ENCODE measurements at places on chromosomes 7 and 10.

DNA sequence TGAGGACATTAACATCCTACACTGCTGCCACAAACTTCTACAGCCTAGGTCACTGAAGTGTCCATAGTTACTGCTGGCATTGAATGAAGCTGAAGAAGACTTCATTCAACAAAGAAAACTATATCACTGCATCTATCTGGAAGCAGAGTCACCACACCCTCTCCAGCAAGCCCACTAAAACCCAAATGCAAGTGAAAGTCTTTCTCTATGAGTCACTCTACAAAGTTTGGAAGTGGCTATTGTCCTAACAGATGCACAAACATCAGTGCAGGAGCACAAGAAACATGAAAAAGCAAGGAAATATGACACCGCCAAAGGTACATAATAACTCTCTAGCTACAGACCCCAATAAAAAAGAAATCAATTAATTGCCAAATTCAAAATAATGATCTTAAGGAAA, 43.5 kb upstream of the CAMK2B start:
- no peak for DNase-seq

- no peak for DNase-seq
Observed at GRCh38 chr7:106312099-106312871, 27.5 kb upstream of the NAMPT start.

GRCh38 chr7:83732305-83732704, 83.4 kb upstream of the SEMA3E start:
- DNase-seq = no peak

DNA sequence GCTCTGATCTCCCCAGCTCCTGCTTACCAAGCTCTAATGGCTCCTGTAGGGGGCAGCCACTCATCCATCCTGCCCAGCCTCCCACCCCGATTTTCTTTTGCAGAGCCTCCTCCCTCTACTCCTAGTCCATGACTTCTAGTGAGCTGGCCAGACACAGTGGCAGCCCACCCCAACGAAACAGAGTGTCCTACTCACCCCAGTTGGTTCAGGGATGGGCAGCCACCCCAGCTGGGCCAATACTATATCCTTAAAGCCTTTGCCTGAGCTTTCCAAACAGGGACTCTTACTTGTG, 77.1 kb downstream of the GRID1 start:
- no peak for DNase-seq

DNA sequence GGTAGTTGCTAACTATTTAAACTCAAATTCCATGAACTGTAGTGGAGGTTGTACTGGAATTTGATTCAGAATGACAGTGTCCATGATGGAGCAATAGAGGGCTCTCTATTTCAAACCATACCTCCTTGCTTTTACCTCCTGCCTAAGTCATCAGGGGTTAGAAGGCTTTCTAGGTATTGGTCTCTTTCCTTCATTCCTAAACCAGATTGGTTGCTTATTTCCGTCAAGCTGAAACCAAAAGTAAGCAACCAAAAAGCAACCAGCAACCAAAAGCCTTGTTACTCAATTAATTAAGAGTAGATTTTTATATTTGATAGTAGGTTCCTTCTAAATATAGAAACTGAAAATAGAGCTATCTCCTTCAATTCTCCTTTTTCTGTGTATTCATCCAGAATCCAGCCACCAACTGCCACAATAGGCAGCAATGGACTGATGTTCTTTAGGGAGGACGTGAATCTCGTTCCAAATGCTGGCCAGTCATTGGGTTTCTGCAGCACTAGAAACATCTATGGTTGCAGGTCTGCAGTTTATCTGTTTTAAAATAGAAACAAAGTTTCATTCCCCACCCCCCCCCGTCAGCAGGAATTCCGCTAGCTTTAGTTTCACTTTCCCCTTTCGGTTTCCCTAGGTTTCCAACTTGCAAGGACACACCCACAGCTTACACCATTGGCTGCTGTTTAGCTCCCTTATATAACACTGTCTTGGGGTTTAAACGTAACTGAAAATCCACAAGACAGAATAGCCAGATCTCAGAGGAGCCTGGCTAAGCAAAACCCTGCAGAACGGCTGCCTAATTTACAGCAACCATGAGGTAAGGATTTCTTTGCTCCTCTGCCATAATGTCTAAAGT, at the start of gene IFIT1:
TSS of gene IFIT1 (plus strand) at position 717 of the 850 bp plus-strand sequence. CDS start at position 807, 90 bp downstream.
- peak; percentile 95 for DNase-seq

- no peak for DNase-seq
Observed at GRCh38 chr10:67302701-67303100, 376.9 kb downstream of the LRRTM3 start.

GRCh38 chr7:87528730-87529129, 53.2 kb upstream of the ABCB4 start:
- no peak for DNase-seq

Measured in fibroblast of the conjunctiva (primary cell).